Ascending aorta (tissue), 2 donors: ENCODE measurements at places on chromosomes 6 and 20. TPM values are rescaled to one million over a fixed set of nuclear protein-coding genes. Genes with fewer than 3 reads are reported as not detected.
A peak's percentile ranks its signal among the peaks of the same experiment; 100 is the strongest.

DNA sequence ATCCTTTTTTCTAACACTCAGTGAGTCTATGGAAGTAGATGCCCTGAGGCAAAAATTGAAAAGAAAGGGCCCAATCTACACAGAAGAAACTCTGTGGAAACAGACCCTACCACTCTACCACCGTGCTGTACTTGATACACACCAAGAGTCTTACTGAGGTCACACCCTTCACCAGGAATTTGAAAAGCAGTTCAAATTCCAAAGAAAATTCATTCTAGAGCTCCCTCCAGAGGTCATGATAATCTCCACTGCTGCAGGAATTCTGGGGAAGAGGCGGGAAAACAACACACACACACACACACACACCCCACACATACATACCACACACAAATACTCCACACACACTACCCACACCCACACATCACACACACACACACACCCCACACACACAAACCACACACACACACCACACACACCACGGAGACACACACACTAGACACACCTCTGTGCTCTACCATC lies 336.8 kb downstream of the HDGFL1 start:
- no peak overlapping the region for H3K4me3 ChIP-seq
- no peaks in the 10 kb centered on the region for H3K36me3 ChIP-seq
- no peaks in the 10 kb centered on the region for H3K4me1 ChIP-seq
- H3K27ac ChIP-seq, result no peak overlapping the region
- no peaks in the 10 kb centered on the region for H3K27me3 ChIP-seq

DNA sequence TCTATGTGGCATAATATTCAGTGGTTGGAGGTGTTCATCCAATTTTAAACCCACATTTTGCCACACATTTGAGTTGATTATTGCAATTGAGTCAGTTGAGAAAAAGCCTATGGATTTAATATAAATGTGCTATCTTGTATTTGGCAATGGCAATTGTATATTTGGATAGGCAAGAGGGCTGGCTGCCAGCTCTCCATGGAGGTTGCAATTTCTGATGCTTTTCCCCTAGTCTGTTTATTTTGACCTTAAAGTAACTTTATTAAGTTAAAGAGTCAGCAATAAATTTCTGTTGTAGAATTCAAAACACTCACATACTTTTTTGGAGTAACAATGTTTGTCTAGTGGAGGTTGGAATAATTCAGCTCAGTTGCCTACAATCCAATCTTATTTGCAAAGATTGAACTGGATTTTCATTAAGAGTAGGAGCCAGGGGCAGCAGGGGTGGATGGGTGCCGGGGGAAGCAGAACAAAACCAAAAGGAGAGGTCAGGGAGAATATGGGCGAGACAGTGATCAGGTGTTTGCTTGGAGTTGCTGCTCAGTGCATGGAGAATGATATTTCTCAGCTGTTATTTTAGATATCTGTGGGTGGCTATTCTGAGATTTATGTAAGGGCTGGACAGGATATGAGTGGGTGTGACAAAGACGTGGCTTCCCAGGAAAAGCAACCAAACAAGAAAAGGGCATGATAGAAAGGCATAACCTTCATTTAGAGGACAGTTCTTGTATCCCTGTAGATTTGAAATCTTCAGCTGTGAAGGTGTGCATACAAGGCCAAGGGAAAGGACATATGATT lies 163.0 kb downstream of the HDGFL1 start:
- no peaks in the 10 kb centered on the region for H3K36me3 ChIP-seq
- DNase-seq, result no peak
- H3K4me3 ChIP-seq, result no peak overlapping the region
- H3K27me3 ChIP-seq, result no peaks in the 10 kb centered on the region

DNA sequence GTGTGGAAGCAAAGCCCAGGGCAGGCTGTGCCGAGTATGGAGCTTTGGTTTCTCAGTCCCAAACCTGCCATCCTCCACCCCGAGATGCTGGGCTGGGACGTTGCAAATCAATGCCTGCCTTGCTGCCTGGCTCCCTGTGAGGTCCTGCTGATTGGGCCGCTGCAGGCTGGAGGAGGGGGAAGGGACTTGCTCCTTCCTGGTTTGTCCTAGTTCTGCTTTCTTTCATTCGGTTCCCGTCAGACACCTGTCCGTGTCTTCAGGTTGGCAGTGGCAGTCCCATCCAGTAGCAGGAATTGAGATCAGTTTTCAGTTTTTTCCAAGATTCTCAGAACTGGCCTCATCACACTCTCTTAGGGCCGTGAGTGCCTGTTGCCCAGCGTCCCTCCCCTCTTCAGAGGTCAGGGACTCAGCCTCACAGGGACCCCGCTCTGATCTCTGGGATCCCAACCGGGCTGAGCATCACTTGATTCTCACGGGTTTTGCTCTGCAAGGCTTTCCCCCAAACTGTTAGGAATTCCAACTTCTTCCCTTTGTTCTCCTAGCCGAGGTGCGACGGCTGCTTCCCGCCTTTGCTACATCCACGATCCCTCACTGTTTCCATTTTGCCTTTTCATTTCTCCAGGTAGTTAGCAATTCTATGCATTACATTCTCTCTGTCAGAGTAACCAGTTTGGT lies 24.2 kb upstream of the TAGAP start:
- DNase-seq, result no peak
- no peaks in the 10 kb centered on the region for H3K4me1 ChIP-seq
- no peak overlapping the region for H3K27ac ChIP-seq
- H3K27me3 ChIP-seq, result no peaks in the 10 kb centered on the region

DNA sequence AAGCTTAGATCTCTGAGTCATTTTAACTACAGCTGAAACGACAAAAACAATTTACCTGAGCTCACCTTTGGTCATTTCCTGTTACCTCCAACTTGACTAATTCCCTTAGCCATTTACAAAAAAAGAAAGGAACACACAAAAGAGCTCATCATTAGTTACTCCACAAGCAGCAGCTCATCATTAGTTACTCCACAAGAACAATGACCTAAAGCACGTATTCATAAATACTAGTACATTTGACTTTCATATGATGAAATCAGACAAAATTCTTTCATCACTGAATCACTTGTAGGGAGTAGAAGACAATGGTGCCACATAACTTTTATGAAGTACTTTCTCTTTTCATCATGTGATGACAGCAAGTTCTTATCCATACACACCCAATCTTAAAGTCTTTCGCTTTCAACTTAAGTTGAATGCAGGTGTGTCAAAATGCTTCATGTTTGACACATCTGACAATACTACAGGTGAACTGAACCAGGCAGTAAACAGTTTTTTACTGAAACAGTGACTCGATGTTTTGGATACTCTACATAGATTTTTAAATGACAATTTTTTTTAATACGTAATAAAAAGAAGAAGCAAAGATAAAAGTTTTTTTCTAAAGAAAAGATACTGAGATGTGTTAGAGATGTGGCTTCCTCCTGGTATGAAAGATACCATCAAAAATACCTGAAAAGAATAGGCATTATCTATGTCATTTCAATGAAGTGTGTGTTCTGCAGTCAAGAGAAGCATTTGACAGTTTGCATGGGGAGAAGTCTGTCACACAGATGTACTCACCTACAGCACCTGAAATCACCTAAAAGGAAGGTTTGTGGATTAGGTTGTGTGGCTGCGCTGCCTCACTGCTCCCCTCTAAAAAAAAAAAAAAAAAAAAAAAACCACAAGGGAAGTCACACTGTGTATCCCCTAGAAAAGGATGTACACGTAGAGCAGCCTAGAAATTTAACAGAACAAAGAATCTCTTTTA lies 109.1 kb downstream of the PRDM1 start:
- no peak overlapping the region for H3K27ac ChIP-seq
- no peaks in the 10 kb centered on the region for H3K27me3 ChIP-seq
- no peaks in the 10 kb centered on the region for H3K4me1 ChIP-seq
- DNase-seq, result no peak

- peak overlapping the region; percentile 12 for H3K27ac ChIP-seq
- H3K4me3 ChIP-seq, result peak overlapping the region; percentile 61
- H3K27me3 ChIP-seq, result no peaks in the 10 kb centered on the region
- H3K4me1 ChIP-seq, result no peaks in the 10 kb centered on the region
Observed at GRCh38 chr6:122322824-122323223, 76.6 kb upstream of the HSF2 start.

- no peaks in the 10 kb centered on the region for H3K4me1 ChIP-seq
- no peak overlapping the region for H3K4me3 ChIP-seq
- H3K27me3 ChIP-seq, result no peaks in the 10 kb centered on the region
Observed at GRCh38 chr20:8226106-8226505, 94.0 kb downstream of the PLCB1 start.

GRCh38 chr6:116485559-116486184 lies 24.5 kb downstream of the CALHM6 start:
- H3K27me3 ChIP-seq, result no peaks in the 10 kb centered on the region
- H3K4me1 ChIP-seq, result no peaks in the 10 kb centered on the region
- no peaks in the 10 kb centered on the region for H3K36me3 ChIP-seq

FRK gene
- 8.4 TPM for total RNA-seq

CLDN20 gene
- total RNA-seq, result not detected

KIZ gene
- 7.8 TPM for total RNA-seq

BPIFB4 gene
- not detected for total RNA-seq

GRCh38 chr20:41300886-41301285 lies 16.6 kb downstream of the ZHX3 start:
- H3K27ac ChIP-seq, result no peak overlapping the region
- H3K27me3 ChIP-seq, result no peaks in the 10 kb centered on the region

LY6G5C gene
- total RNA-seq, result 0.96 TPM

- no peaks in the 10 kb centered on the region for H3K27me3 ChIP-seq
- no peak overlapping the region for H3K27ac ChIP-seq
- no peak overlapping the region for H3K4me3 ChIP-seq
- H3K36me3 ChIP-seq, result no peaks in the 10 kb centered on the region
- H3K4me1 ChIP-seq, result no peaks in the 10 kb centered on the region
Observed at GRCh38 chr6:21457647-21458046, 135.9 kb upstream of the SOX4 start.

DNA sequence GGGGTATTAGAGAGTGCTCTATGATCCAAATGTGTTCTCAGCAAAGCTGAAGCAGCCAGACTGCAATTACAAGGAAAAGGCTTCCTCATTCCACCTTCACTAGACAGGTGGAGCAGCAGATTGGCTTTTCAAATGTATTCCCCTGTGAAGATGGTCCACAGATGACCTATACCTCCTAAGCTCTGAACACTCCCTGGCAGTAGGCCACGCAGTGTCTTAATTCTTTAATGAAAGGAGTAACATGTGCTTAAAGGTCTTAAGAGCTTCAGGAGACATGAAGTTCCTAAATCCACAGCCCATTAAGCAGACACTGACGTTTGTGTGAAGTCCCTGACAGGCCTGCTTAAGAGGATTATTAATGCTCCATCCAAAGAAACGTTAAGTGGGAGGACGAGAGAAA lies 138.9 kb upstream of the NUP153 start:
- peaks cover 2% of the 10 kb centered on the region for H3K36me3 ChIP-seq
- no peaks in the 10 kb centered on the region for H3K27me3 ChIP-seq
- no peaks in the 10 kb centered on the region for H3K4me1 ChIP-seq
- no peak for DNase-seq

- no peak for DNase-seq
- H3K4me1 ChIP-seq, result peaks cover 29% of the 10 kb centered on the region
- no peak overlapping the region for H3K4me3 ChIP-seq
- H3K27me3 ChIP-seq, result no peaks in the 10 kb centered on the region
- peak overlapping the region; percentile 62 for H3K27ac ChIP-seq
Observed at GRCh38 chr6:169075211-169075914, 178.3 kb downstream of the THBS2 start.

- H3K27ac ChIP-seq, result no peak overlapping the region
- DNase-seq, result no peak
- no peak overlapping the region for H3K4me3 ChIP-seq
- H3K36me3 ChIP-seq, result no peaks in the 10 kb centered on the region
Observed at GRCh38 chr20:33521461-33521860, 31.6 kb downstream of the CBFA2T2 start.

DNA sequence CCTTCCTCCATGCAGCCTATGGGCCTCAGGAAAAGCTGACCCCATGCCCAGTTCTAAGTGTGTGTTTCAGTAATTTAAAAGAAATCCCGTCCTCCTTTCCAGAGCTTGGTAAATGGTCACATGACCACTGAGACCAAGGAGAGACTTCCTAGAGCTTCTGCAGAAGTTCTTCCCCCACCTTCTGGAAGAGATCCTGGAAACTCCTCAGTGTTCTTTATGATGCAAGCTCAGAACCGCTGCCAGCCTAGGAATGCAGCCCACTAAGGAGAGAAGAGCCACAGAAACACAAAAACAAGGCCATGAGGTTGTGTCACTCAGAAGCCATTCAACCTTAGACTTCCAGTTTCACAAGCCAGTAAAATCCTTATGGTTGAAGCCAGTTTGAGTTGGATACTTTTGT lies 348.4 kb downstream of the TPBG start:
- H3K4me3 ChIP-seq, result no peak overlapping the region
- H3K36me3 ChIP-seq, result no peaks in the 10 kb centered on the region
- no peak overlapping the region for H3K27ac ChIP-seq
- H3K4me1 ChIP-seq, result no peaks in the 10 kb centered on the region
- no peak for DNase-seq

POPDC3 gene
- not detected for total RNA-seq

DNA sequence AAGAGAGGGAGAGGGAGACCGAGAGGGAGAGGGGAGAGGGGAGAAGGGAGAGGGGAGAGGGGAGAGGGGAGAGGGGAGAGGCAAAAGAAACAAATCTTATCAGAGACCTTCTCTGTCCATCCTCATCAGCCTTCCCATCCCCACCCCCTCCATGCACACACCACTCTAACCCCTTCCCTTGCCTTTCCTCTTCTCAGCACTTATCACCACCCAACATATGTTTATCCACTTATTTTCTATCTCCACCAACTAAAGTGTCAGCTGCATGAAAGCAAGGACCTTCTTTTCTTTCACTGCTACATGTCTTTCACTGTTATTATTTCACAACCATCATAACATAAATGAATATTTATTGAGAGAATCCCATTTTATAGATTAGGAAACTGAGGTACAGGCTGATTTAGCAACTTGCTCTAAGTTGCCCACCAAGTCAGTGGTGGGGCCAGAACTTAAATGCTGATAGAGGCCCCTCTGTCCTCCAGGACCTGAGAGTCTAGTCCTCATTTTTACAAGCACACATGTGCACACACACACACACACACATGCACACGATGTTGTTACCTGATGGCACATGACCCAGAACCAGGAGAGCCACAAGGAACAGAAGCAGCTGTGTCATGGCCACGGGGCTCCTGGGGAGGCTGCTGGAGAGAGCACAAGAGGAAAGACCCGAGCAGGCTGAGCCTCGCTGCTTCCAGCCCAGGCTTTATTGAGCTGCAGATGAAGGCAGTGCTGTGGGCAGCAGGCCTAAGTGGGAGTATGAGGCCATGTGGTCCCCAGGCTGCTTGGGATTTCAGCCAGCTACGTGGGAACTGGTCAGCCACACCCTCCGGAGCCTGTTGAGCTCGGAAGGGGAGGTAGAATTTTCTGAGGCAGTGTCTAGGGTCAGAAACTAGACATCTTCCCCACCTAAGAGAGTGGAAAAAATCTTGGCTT lies 2.3 kb downstream of the DEFB124 start:
- H3K27ac ChIP-seq, result no peak overlapping the region
- no peak for DNase-seq
- H3K27me3 ChIP-seq, result no peaks in the 10 kb centered on the region
- no peak overlapping the region for H3K4me3 ChIP-seq

GRCh38 chr6:108728826-108729225 lies 119.4 kb upstream of the ARMC2 start:
- H3K4me3 ChIP-seq, result no peak overlapping the region
- H3K4me1 ChIP-seq, result no peaks in the 10 kb centered on the region
- no peak for DNase-seq
- H3K27ac ChIP-seq, result no peak overlapping the region
- no peaks in the 10 kb centered on the region for H3K27me3 ChIP-seq
- H3K36me3 ChIP-seq, result no peaks in the 10 kb centered on the region
